Endodermal cell (in vitro differentiated cells): ENCODE measurements at places on chromosomes 2 and 18.
A peak's percentile ranks its signal among the peaks of the same experiment; 100 is the strongest.

DNA sequence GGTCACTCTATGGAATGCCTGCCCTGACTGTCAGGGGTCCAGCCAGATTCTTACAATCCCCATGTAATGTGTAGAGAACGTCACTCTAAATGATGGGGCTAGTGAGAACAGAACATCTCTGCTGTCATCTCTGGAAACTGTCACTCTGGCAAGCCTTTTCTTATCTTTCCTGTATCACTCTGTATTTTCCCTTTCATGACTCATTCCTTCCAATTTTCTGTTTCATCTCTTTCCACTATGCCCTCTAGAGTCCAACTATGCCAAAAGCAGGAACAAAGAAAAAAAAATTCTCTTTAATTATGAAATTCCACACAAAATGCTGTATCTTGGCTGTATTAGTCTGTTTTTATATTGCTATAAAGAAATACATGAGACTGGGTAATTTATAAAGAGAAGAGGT, 608.8 kb downstream of the ADCYAP1 start:
- DNase-seq: no peak

GRCh38 chr2:235705296-235705695, 211.5 kb downstream of the AGAP1 start:
- no peak for DNase-seq

DNA sequence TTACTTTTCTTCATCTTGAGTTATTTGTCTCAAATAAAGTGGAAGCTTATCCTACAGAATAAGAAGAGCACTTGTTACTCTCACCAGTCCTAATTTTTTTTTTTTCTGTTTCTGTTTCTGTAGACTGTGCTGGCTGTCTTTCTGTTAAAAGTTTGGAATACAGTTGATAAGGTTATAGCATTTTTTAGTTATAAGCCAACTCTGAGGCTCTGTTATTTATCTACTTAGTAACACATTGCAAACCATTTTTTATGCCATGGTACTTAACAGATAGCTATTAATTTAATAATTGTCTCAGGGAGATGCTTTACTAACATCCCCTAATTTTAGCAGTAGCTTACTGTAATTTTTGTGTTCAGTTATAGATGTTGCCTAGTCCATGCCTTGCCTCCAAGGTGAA, 37.9 kb downstream of the CREB1 start:
- no peak for DNase-seq

- DNase-seq: no peak
Measured at GRCh38 chr2:159145745-159146354, 140.7 kb downstream of the WDSUB1 start.

GRCh38 chr2:41924709-41925408, 123.0 kb upstream of the PKDCC start:
- DNase-seq: no peak

- peak; percentile 37 for DNase-seq
Measured at GRCh38 chr2:120775194-120775593, 39.5 kb downstream of the GLI2 start.

DNA sequence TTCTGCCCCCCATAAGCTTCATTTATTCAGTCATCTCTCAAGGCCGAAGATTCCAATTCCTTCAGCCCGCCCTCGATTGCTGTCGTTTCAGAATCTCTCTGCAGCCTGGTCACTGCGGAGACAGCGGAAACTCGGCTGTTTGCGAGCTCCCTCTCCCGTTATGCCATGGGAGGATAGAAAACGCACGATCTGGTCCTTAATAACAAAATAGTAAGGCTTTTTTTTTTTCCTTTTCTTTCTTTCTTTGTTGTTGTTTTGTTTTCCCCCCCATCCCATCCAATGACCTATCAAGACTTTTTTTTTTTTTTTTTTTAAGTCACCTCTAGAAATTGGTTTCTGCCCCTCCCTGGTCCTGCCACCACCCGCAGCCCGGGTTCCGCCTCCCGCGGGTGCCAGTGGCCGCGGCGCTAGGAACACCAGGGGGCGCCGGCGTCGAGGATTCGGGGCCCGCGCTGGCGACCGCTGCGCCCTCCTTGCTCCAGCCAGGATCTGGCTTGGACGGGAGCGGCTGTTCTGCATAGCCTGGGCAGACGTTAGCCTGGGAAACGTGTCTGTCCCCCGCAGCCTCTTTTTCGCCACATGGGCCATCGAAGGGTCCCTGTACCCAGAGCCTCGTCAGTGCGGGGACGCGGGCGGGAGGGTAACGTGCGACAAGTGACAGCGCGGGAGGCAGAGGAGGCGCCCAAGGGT, 10.1 kb downstream of the CPLX4 start:
- peak; percentile 92 for DNase-seq

GRCh38 chr2:128773641-128774319, 455.1 kb upstream of the HS6ST1 start:
- DNase-seq: no peak

- DNase-seq: no peak
Measured at GRCh38 chr2:211175956-211176355, 619.6 kb downstream of the CPS1 start.

GRCh38 chr18:55331301-55331700, 256.7 kb downstream of the TCF4 start:
- DNase-seq: no peak

GRCh38 chr2:6787376-6787775, 78.3 kb downstream of the CMPK2 start:
- DNase-seq: no peak

GRCh38 chr18:47593744-47594472, 336.6 kb downstream of the SMAD2 start:
- no peak for DNase-seq

DNA sequence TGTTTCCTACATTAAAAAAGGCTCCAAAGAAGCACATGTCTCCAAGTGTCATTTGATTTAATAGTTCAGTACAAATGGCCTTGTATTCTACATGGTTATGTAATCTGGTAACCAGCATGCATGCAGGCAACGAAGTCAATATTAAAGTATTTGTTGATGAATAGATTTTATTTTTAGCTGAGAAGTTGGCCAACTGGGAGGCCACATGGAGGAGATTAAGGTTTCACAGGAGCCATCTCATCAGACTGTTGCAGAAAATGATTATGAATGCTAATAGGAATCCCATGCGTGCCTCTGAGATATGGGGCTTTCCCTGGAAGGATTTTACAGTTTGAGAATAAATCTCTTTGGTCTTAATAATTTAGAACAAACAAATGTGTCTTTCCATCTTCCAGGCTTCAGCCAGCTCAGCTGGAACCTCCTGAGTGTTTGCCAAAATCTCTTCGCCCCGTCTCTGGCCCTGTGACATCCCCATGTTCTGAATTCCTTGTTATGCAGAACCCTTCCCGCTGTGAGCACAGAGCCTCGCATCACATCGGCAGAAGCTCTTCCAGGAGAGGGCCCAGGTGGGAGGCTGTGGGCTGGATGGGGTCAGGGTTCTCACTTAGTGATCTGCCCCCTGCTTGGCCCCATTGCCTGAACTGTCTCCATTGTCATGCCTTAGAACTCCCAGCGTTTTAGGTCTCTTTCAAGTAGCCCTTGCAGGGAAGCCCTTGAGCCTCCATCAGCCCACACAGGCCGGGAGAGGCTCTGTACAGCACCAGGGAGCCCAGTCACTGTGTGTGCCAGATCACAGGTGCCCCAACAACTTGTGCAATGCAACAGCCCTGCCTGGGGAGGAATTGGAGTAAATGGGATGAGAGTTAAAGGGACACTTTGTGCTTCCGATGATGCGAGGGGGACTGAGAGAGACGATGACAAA, 190.5 kb upstream of the TWIST2 start:
- peak; percentile 93 for DNase-seq

- DNase-seq: no peak
Measured at GRCh38 chr18:45243340-45244110, 371.8 kb upstream of the SLC14A2 start.

- no peak for DNase-seq
Measured at GRCh38 chr18:74395006-74395405, 62.1 kb downstream of the DIPK1C start.

DNA sequence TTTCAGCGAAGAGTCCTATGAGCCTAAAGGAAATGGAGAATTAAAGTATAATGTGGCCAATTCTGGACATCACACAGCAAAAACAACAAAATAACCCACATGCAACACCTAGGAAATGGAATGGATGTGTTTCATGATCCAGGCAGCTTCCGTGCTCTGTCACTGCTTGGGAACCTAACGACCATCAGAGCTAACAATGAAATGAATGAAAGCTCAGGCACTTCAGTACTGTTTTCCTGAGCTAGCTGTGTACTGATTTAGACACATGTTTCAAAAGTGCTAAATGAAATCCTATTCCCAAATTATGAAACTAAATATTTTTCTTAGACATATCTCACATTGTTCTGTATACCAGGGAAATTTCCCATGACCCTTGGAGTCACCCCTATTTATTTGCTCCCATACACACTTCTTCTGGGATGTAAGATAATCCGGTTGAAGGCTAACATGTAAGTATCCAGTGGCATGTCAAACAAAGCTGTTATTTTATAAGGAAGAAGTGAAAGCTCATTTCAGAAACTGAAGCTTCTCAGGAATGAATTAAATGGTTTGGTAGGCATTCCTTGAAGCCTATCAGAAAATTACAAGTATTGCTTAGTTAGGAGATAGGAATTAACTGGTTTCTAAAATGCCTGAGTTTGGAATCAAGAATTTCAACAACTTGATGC, 108.5 kb upstream of the RND3 start:
- DNase-seq: no peak

- DNase-seq: no peak
Measured at GRCh38 chr2:36359067-36359466, 3.5 kb downstream of the CRIM1 start.

DNA sequence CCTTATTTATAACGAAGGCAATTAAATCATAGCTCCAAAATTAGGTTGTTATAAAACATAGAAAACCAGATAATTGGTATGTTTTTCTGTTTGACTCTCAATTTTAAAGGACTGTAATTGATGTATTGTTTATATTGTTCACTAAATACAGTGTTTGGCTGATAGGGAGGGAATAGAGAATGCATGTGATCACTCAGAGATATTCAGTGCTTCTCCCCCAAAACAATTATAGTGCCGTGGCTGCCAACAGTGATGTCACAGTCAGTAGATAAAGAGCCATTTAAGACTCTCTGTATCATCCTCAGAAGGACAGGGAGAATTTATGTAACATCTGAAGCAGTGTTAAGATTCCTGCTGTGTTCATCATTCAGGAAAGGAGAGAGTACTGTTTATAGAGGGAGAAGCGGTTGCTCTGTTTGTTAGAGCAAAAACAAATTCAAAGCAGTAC, 69.6 kb downstream of the PHLPP1 start:
- no peak for DNase-seq

- DNase-seq: no peak
Measured at GRCh38 chr18:61869636-61870035, 23.2 kb downstream of the RNF152 start.

- DNase-seq: no peak
Measured at GRCh38 chr2:45725731-45726130, 74.3 kb downstream of the PRKCE start.

DNA sequence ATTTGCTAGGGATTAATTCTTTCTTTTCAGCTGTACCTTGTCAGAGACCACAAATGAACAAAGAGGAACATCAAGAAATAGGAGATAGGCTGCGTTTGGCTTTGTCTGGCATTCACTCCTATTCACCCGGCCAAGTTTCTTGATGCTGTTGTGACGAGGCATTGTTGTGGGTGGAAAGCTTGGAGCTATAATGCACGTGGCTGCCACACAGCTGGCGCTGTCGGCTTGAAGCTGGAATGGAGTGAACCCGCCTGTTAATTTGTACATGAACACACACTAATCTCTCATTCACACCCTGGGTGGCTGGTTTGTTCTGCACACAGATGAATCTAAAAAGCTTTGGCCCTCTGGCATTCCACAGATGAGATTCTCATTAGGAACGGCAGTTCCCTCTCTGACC, 274.9 kb upstream of the GYPC start:
- peak; percentile 26 for DNase-seq

DNA sequence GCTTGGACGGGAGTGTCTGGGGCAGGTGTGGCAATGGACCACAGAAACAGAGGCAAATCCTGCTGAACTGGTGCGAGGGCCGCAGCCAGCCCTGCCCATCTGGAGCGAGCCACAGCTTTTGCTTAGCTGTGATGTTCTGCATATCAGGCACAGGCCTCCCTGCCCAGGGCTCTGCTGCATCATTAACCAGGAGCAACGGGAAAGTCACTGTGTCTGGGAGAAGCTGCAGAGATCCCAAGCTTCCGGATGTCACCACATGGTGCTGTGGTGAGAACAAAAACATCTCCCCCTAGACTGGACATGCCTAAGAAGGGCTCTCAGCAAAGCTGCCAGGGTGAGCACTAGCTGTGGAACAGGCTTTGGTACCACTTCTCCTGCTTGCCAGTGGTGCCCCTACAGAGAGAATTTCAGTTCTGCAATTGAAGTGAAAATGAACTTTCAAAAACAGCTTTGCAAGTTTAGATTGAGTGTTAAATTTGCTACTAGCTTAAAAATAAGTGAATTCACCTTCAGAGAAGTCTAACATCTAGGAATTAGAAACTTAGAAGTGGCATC, 172.9 kb upstream of the MYT1L start:
- DNase-seq: no peak

GRCh38 chr2:241030883-241031282, 32.5 kb downstream of the SNED1 start:
- no peak for DNase-seq

GRCh38 chr2:126889071-126889470, 9.6 kb upstream of the TEX51 start:
- DNase-seq: peak; percentile 31

GRCh38 chr2:18156002-18156401, 277.5 kb downstream of the KCNS3 start:
- DNase-seq: no peak

DNA sequence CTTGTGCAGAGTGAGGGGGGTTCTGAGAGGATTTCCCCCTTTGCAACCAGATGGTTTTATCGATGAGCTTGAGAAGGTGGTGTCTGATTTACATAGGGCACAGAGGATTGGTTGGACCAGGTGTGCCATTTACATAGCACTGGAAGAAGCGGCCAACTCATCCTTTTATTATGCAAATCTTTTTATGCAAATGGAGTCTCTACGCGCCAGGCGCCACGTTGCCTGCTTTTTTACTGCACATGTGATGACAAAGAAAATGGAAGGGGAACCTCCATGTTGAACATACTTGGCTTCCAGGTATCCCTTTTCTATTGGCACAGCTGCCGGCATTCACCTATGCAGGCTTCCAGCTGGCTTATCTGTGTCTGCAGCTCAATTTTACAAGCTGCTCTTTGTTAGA, 18.4 kb upstream of the TXNL4A start:
- no peak for DNase-seq

DNA sequence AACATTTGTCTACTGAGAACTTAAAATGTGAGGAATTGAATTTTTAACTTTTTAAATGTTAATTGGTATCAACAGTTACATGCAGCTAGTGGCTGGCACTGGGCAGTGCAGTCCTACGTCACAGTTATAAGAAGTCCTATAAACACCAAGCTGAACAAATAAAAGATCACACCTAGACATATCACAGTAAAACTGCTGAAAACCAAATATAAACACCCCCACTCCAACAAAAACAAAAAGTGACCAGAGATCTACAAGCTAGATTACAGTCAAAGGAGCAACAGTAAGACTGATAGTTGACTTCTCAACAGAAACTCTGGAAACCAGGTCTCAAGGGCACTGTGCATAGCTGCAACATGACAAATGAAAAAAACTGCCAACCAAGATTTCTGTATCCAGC, 19.4 kb downstream of the TLK1 start:
- no peak for DNase-seq
